ENCODE measurements at places on chromosomes 16 and 17.

DNA sequence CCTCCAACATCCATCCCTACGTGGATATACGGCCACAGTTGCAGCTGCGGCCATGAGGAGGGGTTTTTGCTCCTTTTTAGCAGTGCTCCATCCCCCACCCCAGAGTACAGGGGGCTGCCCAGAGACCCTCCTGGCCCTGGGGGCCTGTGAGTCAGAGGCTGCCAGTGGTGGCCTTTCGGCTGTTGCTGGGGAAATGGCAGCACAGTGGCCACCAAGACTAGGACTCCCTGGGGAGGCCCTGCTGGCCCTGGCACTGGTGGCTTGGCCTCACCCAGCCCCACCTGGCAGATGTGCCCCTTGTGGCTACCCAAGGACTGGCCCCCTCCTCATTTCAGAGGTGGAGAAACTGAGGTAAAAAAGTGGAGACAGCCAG lies 29.1 kb downstream of the RAI1 start:
- DNase-seq: no peak

GRCh38 chr16:1333854-1334700 lies 632 bp downstream of the BAIAP3 start:
- no peak for DNase-seq

GRCh38 chr17:75340631-75341030 lies 51.4 kb upstream of the SLC25A19 start:
- DNase-seq: no peak

DNA sequence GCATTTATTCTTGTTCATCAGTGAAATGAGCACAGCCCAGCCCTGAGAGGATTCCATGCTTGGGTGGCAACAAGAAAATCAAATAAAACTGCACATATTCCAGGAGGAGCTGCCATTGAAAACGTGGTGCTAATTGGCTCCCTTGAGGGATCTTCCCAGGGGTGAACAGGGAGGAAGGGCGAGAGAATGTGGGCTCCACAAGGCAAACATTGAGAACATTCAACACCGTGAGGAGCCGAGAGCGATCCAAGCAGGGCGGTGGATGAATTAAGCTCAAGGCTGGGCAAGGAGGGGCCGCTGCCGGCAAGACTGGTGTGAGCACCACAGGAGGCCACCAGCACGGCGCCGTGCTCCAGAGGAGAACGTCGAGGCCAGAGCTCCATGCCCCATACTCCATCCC lies 166.9 kb downstream of the C16orf95 start:
- DNase-seq: no peak

DNA sequence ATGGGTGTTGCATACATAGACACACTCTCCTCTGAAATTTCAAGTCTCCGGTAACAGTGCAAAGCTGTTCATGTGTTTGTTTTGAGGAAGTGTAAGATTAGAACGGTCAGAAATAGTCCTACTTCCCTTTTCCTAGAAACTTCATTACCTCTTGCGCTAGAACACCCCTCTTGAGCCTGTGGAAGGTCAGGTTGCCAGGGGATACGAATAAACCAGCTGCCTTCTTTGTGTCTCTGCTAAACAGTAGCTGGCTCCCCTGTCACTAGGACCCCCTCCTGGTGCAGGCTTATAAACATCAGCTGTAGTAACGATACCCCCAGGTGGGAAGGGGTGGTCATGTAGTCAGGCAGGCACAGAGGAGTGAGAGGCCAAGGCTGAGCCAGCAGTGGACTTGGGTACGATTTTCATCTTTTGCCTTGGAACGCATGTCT lies 113.4 kb upstream of the RCVRN start:
- DNase-seq: no peak

DNA sequence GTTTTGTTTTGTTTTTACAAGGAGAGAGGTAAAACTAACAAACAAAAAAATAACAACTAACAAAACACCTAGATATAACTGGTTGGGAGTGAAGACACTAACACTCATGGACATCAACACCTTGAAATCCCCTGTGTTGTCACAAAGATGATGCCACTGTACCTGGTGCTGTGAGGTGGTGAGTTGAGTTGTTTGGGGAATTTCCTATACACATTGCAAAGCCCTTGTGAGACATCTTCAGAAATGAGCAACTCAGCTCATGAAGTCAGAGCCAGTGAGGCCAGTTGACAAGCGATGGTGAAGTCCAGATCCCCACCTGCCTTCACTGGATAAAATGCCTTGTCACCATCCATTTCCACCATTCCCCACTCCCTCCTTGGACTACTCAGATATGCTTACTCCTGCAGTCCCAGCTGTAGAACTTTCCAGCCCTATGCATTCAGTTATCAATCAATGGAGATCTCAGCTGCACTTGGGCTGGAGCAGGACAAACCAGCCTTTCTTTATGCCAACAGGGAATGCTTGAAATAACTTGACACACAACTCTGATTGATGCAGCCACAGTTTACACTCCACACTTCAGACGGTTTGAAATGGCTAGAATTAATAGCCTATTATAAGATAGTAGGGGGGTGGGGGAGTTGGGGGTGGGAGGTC lies 22.2 kb downstream of the ANKFN1 start:
- DNase-seq: no peak

DNA sequence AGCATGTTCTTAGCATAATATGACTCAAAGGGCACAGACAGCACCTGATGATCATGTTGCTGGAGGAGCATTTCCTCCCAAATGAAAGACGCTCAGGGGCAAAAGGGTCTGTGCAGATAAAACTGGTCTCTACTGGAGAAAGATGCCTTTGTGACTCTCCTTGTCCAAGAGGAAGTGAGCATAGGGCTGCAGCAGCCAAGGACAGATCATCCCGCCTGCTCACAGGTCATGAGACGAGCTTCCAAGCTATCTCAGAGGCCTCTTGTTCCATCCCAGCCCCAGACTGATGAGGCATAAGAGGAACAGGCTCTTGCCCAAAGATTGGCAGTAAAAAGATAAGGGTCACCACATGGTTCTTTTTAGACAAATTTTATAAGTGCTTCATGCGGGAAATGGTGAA lies 141.8 kb downstream of the KATNIP start:
- DNase-seq: no peak

DNA sequence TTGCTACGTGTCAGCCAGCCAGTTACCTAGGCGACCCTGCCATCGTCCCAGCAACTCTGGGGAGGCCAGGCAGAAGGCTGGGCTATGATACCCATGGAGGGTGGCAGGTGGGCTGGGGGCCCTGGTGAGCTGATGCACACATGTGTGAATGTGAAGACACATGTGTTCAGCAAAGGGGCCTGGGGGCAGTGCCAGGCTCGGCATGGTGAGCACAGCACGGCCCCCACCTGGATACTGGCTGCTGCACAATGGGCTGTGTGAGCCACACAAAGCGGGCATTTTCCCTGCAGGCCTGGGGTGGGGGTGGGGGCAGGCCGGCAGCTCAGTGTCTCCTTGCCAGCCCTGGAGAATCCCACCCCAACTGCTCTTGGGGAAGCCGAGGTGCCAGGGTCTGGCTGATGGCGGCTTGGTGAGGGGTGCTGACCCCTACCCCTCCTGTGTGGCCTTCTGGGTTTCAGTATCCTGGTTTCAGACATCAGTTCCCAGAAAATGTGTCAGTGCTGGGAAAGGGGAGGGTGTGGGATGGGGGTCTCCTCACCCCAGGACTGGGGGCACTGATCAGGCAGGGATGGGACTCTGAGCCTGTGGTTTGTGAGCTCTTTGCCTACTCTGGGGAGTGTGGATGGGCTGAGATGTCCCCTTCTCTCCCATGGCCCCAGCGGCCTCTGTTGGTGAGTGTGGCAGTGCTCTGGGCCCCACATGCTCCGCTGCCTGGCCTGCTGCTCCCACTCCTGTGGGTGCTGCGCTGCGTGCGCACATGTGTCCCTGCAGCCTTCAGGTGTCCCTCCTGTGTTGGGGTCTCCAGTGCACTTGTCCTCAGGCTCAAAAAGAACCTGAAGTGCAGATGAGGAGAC lies 5.1 kb downstream of the LLGL1 start:
- DNase-seq: no peak

GRCh38 chr17:37743612-37743874 lies 1.3 kb downstream of the HNF1B start:
- no peak for DNase-seq
